ENCODE measurements at places on chromosomes 7 and 10. TPM values are rescaled to one million over a fixed set of nuclear protein-coding genes. Genes with fewer than 3 reads are reported as not detected.
A peak's percentile ranks its signal among the peaks of the same experiment; 100 is the strongest.

GRCh38 chr7:129356176-129356575 is 78.1 kb upstream of the STRIP2 start:
- no peak for DNase-seq

- DNase-seq: no peak
Observed at GRCh38 chr7:135736586-135737305, 8.8 kb upstream of the SLC13A4 start.

- DNase-seq: no peak
Observed at GRCh38 chr7:96250776-96251361, 71.0 kb downstream of the SLC25A13 start.

The NUTM2B gene
- 0.99 TPM for total RNA-seq

- DNase-seq: no peak
Observed at GRCh38 chr7:72267291-72267800, 144.8 kb downstream of the CALN1 start.

DNA sequence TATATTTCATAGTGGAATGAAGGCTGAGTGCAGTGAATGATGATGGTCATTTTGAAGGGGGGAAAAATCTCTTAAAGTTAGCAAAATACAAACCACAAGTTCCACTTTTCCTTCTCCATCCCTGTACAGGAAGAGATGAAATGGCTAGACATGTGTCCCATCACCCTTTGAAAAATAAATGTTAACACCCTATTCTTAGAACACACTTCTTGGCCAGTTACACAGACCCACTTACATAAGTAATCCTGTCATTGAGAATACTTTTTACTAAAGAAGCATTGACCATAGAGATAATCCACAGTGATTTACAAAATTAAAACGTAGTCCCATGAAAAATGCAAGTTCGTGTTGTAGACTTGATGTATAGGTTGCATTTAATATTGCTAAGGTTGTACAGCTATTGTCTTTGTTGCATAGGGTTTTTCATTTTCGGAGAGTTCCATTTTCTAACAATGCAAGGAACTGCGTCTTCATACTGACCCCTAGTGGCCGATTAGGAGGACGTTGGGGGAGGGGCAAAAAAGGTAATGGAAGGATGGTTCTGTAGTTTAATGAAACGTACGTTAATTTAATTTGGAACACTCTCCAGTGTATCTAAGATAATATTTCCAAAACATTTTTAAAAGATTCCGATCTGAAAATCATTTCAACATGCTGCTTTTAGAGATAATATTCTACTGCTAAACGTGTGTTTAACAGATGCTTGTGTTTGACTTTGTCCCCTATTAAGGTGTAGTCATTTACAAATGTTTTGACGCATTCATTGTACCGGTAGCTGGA is 60.9 kb downstream of the ARMC3 start:
- peak; percentile 57 for DNase-seq
